Stimulated activated CD8-positive, alpha-beta memory T cell treated with anti-CD3 and anti-CD28 coated beads, Interleukin-2, amount 100 ng/mL, for 1 hour (primary cell): ENCODE measurements at places on chromosomes 7 and 10.

- no peak for DNase-seq
These were observed 300.5 kb downstream of the KLF6 start for GRCh38 chr10:3484306-3485056.

DNA sequence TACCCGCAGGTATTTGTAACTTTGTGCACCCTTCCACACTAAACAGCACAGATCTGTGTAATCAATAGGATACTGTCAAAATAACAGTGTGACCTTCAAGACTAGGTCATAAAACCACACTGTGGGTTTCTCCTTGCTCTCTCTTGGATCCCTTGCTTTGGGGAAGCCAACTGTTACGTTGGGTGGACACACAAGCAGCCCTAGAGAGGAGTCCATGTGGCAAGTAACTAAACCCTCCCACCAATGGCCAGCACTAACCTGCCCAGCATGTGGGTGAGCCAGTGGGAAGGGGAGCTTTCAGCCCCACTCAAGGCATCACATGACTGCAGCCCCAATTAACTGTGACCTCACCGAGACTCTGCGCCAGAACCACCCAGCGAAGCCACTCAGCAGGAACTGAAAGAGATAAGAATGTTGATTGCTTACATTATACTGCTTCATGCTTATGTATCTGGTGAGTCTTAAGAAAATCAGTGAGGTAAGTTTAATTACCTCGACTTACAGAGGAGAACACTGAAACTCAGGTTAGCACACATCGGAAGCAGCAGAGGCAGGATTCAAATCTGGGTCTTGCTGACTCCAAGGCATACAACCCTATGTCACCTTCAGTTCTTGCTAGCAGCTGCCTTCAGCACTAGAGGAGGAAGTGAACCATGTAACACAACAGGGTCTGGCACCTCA lies 9.4 kb upstream of the ZC3HAV1 start:
- DNase-seq = no peak

DNA sequence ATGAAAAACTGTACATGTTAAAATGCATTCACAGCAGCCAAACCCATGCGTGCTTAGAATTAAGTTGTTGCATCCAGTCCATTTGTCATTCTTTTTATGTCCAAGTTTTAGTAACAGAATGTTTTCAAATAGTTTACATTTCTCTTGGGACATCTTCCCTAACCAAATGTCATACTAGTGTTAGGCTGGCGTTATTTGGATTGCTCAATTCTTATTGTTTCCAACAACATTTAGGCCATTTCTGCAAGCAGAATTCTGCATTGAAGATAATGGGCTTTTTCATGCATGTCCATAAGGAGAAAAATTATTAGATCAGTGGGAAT lies 203.0 kb downstream of the HIBADH start:
- DNase-seq = no peak

DNA sequence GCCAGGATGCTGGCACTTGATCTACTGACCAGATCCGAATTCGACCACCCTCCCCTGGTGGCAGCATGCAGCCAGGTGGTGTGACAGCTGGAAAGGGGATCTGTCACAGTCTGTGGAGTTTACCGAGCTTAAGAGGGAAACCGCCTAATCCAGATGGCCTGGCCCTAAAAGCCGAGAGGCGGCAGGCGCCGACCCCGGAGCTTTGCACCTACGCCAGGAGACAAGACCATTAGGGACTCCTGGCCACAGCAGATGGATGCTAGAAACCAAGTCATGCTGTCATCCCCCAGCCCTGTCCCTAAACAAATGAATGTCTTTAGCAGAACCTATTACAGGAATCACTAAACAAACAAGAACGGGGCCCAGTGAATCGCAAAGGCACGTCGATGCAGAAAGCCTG lies 27.7 kb downstream of the RCC1L start:
- no peak for DNase-seq

DNA sequence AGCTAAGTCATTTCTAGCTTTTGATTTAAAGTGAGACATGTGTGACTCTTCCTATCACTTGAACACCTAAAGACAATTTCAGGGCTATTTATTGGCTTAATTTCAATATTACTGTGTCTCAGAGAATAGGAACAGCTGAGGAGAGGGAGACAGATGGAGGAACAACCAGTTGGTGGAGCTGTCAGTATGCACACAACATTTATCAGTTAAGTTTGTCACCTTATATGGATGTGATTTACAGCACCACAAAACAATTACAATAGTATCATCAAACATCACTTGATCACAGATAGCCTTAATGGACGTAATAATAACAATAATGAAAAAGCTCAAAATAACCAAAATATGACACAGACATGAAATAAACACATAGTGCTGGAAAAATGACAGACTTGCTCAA lies 129.6 kb downstream of the NPSR1 start:
- DNase-seq = no peak

DNA sequence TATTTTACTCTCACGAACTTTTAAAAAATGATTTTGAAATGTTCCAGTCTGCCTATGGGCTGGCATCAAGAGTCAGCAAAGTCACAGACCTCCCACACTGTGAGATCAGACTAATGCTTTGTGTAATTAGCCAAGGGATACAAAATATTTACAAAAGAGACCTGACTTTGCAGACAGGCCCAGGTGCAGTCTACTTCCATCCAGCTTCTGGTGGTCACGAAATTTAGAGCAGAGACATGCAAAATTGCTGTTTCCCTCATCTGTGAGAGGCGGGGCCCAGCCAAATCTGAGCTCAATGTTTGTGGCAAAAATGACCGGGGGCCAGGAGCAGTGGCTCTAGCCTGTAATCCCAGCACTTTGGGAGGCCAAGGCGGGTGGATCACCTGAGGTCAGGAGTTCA lies 82.5 kb upstream of the PITRM1 start:
- no peak for DNase-seq

GRCh38 chr10:90458054-90458453 lies 399.8 kb downstream of the HTR7 start:
- DNase-seq = no peak

GRCh38 chr10:103613616-103614015 lies 120.1 kb downstream of the NEURL1 start:
- no peak for DNase-seq

- no peak for DNase-seq
These were observed 94.4 kb downstream of the ITIH5 start for GRCh38 chr10:7572391-7572790.

GRCh38 chr10:9302140-9302746 lies 1247.8 kb downstream of the GATA3 start:
- no peak for DNase-seq

DNA sequence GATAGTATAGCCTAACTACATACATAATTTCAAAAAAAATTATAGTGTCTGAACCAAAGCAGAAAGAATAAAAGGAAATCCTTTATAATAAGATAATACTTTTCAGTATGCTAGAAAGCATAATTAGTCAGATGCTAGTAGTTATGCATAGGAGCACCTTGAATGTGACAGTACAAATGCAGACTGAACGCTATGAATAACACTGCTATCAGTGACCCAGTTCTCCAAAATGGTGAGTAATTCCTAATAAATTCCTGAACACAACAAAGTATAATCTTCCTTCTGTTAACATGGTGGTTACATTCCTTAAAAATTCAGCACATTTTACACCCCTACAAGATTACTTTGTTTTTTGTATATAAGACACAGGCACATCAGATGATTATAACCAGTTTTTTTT lies 1.2 kb upstream of the CHPF2 start:
- DNase-seq = no peak

- no peak for DNase-seq
These were observed 103.4 kb upstream of the DLX6 start for GRCh38 chr7:96901822-96902445.

- DNase-seq = no peak
These were observed 488.8 kb upstream of the ZMIZ1 start for GRCh38 chr10:78579995-78580394.

DNA sequence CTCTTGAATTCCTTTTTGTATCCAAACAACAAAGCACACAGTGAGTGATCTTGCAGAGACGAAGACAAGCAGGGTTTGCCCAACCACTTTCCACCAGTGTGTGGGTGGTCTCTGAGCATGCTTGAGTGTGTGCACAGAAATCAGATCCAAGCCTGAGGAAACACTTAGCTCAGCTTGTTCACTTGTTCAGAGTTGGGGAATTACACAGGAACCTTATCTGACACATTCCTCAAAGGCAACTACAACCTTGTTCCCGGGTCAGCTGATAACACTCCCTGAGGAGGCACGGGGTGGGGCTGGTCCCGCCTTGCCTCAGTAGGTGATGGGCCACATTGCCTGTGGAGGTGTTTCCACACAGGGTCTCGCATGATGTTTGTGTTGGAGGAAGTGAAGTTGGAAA lies 216.9 kb downstream of the DYNC1I1 start:
- no peak for DNase-seq

- DNase-seq = no peak
These were observed 216.1 kb upstream of the STEAP4 start for GRCh38 chr7:88522771-88523293.

DNA sequence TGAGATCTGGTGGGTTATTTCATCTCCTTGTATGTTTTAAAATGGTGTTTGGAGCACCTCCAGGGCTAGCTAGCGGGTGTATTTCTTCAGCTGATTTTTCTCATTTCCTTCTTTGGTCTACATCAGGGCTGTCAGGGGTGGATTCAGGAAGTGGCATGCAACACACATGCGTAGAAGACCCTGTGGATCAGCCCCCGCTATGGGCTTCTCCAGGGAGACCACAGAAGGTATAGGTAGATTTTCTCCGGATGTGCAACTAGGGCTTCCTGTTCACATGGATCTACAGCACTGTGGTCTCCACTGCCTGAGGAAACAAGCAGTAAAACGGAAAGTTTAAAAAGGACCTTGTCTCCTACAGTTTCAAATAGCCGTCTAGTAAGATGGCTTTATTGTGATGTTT lies 10.4 kb downstream of the NUB1 start:
- no peak for DNase-seq

DNA sequence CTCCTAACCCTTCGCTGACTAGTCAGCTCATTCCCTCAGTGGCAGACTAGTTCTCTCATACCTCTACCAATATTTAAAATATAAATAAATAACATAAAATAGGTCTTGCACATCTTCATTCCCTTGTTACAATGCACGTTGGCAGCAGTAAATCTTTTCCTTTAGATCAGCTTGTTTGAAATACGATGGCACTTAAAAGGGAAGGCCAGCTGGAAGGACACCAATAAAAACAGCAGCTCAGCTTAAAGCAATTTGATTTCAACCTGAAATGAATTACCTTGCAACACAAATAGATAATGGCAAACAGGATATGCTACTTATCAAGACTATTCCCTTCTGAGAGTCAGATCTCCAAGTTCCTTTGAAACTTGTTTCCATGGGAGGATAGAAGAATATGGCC lies 321.8 kb downstream of the GFRA1 start:
- no peak for DNase-seq

DNA sequence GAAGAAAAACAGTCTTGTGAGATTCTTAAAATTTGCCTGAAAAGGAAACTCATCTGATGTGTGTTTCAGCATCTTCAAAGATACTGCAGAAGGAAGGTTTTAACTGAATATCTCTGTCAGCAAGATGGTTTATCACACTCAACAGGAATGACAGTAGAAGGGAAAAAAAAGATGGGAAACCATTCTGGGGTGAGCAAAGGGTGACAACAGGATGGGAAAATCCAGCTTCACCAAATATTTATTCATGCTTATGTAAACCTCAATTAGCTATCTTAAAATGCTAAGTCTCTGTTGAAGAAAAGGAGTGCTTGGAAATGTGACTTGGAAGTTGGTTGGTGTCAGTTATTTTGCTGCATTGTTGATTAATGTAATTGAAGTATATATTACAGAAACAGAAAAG lies 82.2 kb downstream of the FZD1 start:
- DNase-seq = no peak

DNA sequence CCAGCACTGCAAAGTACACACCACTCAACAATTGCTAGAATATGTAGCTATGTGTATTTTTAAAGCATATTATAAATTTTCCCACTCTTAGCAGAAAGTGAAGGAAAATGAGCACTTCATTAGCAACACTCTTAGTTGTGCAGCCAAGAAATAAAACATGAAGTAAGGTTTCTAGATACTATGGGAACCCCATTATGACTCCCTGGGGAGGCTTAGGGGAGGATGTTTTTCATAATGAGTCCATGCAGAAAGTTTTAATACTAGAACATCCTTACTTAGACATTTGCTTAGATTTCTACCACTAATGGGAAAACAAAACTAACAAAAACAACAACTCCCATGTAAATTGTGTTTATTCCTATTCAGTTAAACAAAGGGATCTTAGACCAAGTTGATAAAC lies 148.4 kb upstream of the HDAC9 start:
- no peak for DNase-seq

DNA sequence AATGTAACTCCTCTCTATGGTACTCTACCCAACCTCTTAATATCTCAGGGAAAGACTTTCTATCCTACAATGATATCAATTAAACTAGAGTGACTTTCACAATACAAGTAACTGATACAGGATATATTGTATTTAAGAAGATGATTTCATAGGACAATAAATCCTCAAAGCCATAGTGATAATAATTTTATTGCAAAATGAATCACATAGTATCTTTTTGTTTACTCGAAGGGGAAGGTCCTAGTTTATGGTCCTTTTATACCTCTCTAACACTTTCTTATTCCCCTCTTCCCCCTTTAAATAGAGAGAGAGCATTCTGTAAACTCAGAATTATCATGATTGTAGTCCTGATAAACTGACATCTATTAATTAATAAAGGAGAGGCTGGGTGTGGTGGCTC lies 56.4 kb downstream of the TMEM106B start:
- DNase-seq = no peak

DNA sequence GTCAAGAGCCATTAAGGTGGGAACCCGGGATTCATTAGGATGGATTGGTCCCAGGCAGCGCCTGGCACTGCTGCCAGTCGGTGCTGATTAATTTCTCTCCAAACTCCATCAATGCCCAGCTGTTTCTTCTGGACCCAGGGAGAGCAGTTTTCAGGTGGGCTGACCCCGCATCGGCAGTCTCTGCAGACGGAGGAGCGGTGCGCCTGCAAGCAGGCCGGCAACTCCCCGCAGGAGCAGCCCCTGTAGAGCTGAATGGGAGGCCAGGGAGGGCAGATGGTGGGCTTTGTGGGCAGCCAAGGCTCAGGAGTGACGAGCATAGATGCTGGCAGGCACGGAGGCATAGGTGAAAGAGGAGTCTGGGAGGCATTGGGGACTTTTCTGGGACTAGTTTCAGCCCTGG lies 56.5 kb downstream of the CDH23 start:
- DNase-seq = no peak

DNA sequence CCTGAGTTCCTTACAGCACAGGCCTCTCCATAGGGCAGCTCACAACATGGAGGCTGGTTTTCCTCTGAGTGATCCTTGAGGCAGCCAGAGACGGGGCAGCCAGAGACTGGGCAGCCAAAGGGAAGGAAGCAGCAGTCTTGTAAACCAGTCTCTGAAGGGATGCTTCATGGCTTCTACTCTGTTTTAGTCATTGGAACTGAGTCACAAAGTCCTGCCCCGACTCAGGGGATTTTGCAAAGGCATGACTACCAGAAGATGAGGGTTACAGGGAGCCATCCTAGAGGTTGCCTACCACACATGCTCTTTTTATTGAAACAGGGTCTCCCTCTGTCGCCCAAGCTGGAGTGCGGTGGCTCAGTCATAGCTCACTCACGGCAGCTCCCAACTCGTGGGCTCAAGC lies 44.4 kb upstream of the COMMD3 start:
- DNase-seq = no peak

GRCh38 chr10:132752378-132752777 lies 33.6 kb downstream of the NKX6-2 start:
- no peak for DNase-seq
